ENCODE measurements at places on chromosomes 2 and 18.
A peak's percentile ranks its signal among the peaks of the same experiment; 100 is the strongest.

GRCh38 chr2:161426455-161426921 is 10.4 kb downstream of the TBR1 start:
- DNase-seq, result no peak

GRCh38 chr2:27922842-27923241 is 32.3 kb downstream of the BABAM2 start:
- no peak for DNase-seq

DNA sequence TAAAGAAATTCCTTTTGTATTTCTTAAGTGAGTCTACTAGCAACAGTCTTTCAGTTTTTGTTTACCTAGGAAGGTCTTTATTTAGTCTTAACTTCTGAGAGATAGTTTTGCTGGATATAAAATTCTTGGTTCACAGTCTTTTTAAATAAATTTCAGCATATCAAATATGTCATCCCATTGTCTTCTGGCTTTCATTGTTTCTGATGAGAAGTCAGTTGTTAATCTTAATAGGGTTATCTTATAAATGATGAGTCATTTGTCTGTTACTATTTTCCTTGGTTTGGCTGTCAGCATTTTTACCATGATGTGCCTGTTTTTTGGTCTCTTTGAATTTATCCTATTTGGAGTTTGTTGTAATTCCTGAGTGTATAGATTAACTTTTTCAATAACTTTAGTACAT is 129.3 kb downstream of the FAM210A start:
- no peak for DNase-seq

GRCh38 chr2:8300216-8300615 is 381.6 kb upstream of the ID2 start:
- no peak for DNase-seq

GRCh38 chr2:126850940-126851339 is 47.8 kb upstream of the TEX51 start:
- no peak for DNase-seq

DNA sequence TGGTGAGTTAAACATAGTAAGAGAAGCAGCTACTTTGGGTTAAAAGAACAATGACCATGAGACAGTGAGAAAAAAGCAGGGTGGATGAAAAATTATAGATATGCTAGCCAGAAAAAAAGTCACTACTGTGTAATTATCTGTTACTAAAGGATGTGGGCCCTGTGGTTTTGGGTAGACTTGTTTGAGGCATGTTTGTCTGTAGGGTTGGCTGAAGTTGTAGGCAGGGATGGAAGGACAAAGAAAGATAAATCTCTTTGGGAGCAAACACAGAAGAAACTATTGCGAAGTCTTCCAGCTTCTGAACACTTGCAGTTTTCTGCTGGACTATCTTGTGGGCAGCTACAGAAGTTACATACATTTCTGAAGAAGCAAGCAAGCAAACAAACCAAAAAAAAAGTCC is 28.2 kb downstream of the RND3 start:
- DNase-seq, result no peak

DNA sequence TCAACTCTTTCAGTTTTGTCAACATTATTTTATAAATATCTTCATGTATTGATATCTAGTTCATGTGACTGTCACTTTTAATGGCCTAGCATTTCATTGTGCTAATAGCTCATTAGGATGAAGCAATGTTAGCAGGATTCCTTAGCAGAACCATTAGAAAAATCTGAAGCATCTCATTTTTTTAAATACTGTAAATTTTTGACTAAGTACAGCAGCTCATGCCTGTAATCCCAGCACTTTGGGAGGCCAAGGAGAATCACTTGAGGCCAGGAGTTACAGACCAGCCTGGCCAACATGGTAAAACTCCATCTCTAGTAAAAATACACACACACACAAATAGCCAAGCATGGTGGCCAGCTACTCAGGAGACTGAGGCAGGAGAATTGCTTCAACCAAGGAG is 15.6 kb upstream of the ANTXR1 start:
- DNase-seq, result no peak

DNA sequence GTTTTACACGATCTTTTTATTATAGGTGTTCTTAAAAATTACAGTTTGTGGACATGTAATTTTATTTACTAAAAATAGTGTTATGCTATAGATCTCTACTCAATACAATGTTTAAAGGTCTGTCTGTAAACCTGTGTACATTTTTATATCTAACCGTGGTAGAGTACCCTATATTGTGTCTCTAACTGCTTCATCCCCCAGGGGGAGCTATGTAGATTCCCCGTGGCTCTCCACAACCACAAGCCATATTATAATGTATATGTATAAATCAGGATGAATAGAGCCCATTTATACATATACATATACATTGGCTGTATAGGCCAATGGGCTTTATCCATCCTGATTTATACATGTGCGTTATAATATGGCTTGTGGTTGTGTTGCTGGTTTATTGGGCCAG is 59.4 kb downstream of the ADAM23 start:
- DNase-seq, result no peak

DNA sequence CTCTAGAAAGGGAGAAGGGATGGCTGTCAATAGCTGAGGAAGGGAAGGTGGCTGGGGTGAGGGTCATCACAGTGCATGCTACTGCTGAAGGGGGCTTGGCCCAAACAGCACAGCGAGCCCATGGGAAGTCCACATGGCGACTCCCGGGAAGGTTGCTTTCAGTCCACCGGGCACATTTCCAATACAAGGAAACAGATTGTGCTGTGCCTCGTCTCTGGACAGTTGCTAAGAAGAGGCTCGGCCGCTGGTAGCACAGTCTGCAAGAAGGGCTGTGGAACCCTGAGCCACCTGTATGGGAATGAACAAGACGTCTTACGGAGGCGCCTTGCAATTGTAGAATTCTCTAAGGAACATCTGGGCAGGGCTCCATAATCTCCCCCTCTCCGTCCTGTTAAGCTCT is 123.1 kb downstream of the CELF4 start:
- no peak for DNase-seq

GRCh38 chr2:218257390-218257981 is 3.3 kb upstream of the GPBAR1 start:
- DNase-seq, result no peak

DNA sequence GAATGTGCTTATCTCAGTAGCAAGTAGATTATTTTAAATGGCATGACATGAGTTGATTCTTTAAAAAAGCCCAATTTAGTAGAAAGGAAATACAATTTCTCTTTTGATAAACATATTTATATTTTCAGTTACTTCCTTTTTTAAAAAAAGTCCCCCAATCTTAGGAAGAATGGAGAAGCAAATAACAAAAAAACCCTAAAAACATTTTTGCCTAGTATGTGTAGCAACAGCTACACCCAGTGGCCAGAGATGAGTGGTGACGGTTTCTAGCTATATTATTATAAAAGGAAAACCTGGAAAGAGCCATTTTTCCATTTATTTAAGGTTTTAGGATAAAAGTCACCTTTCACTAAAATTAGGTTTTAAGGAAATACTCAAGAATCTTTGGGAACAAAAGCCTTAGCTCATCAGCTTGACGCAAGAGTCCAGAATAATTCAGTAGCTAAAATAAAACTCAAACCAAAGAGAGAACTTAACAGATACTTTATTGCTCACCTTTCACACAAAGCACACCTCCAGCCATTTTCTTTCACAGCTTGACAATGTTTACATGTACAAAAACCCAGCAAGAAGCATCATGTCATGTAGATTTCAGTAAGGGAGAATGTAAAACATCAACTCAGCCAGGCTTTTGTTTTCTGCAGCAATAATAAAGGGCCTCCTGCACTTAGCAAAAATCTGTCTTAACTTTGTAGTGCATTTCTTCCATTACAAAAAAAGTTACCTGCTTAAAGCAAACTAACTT is 15.7 kb downstream of the FAM98A start:
- no peak for DNase-seq

DNA sequence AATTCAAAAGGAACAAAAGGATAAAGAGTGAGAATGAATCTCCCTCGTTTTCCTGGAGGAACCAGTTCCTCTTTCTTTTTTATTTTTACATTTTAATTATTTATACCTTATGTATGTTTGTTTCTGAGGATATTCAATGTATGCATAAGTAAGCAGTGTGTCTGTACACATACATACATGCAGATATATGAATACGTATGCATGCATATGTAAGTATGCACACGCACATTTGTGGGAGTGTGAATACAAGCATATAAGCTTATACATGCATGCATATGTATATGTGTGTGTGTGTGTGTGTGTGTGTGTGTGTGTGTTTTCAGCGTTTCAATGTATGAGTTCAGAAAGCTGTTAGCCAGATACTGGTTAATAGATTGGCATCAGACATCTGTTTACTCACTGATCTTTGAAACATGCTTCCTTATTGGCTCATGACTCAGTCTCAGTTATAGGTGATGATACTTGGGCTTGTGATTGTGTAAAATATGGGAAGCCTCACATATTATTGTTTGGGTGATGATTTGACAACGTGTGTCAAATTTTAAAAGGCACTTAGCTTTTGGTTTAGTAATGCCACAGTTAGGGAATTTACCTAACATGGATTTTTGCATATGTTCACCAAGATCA is 279.7 kb upstream of the TRIB2 start:
- peak; percentile 72 for DNase-seq

GRCh38 chr2:131588152-131588873 is 60.6 kb downstream of the CCDC74A start:
- no peak for DNase-seq
